ENCODE measurements at places on chromosomes 6 and 20.

GRCh38 chr20:24453869-24454268 is 15.6 kb upstream of the SYNDIG1 start:
- no peak for DNase-seq

DNA sequence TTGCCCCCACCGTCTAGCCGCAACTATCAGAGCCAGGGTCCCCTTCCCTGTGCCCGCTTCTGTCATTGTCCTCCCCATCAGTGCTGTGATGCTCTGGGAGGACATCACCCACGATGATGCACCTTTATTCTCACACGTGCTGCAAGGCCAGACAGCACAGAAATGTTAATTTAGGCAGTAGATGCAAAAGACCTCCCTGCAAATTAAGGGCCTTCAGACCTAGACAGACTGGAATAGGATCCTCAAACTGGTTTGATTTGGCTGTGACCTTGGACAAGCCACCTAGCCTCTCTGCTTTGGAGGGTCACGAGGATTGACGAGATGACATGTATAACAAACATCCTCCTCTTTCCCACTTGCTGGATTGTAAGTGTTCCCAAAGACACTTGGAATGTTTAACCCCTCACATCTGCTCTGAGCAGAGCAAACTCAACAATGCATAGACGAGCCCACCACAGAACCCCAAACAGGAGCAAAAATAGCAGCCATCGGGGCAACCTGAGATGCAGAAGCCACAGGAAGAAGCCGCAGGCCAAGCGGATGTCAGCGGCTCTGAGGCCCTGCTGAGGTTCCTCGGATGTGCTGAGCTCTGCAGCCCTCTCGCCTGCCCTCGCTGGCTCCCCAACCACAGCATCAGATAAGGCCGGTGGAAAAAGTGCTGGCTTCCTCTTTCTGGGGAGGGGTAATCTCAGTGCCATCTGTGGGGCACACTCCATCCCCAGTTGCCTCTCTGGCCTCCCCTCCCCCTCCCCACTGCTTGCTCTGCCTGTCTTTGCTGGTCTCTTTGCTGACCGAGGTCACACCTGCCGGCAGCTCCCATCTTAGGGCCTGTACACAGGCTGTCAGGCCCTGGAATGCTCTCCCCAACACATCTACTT is 35.3 kb downstream of the TOX2 start:
- no peak for DNase-seq

DNA sequence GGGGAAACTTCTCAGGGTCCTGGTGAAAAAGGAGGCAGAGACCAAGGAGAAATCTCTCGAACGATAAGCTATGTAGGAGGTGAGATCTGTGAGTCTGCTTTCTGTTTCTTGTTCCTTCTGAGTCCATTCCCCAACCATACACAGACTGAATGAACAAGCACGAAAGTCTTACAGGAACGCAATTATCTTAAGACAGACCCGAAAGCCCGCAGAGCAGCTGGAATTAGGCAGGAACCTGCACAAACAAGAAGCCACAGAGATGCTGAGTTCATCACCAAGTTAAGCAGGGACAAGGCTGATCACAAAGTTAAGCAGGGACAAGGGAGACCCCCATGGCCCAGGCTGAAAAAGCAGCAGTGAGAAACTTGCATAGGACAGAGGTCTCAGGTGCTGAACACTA is 21.4 kb upstream of the NELFCD start:
- DNase-seq: no peak

- no peak for DNase-seq
Measured at GRCh38 chr6:140824595-140824994, 1308.1 kb upstream of the GJE1 start.

DNA sequence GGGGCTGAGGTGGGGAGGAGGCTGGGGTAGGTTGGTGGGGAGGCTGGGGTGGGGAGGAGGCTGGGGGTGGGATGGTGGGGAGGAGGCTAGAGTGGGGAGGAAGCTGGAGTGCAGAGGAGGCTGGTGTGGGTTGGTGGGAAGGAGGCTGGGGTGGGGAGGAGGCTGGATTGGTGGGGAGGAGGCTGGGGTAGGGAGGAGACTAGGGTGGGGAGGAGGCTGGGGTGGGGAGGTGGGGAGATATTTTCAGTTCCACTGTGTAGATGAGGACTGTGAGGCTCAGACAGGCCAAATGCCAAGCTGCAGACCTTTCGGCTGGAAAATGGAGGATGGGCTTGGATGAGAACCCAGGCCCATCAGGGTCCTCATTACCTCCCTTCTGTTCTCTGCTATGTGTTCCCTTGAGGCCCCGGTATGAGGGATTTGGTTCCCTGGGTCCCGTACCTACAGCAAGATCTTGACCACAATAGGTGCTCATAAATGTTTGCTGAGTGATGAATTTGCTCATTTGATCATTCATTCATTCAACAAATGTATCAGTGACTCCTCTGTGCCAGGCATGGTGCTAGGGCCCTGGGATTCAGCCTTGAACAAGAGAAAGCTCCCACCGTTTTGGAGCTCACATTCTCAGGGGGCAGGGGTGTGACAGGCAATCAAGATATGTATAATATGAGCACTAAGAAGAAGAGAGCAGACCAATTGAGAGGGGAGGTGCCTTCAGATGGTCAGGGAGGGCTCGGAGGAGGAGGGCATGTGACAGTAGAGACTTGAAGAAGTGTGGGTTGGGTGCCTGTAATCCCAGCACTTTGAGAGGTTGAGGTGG is 36.1 kb upstream of the NOL4L start:
- DNase-seq: no peak

- no peak for DNase-seq
Measured at GRCh38 chr6:19734519-19734918, 102.7 kb upstream of the ID4 start.

DNA sequence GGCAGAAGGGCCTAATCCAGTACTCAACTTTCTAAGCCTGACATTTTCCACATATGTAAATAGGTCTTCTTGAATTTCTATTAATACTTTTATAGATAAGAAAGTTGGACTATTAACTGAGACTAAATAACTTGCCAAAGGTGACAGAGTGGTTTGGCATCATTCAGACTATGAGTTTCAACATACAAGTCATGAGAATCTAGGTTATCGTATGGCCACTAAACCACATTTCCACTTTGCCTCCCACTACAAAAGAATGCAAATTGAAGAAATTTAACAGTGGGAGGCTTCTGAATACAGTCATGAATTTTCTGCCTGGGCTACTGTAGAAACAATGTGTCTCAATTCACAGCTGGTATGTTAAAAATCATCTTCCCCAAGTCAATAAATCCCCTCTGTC is 531.0 kb upstream of the AGPAT4 start:
- DNase-seq: no peak

DNA sequence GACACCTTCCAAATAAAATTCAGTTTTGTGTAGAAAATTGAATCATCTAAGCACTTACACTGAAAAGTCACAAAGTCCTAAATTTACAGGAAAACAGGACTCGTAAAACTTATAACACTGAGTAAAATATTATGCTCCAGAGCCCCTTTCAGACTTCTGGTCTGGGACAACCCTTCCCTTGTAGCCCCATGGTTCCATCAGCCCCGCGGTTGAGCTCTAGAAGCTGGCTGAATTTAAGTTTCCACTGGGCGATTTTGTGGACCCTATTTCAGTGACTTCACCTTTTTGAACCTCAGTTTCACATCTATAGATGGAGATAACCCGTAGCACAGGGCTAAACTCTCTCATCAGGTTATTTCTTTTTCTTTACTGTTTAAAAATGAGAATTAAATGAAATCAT is 117.7 kb upstream of the BACH2 start:
- no peak for DNase-seq

GRCh38 chr20:12598894-12599293 is 409.9 kb upstream of the SPTLC3 start:
- no peak for DNase-seq

- no peak for DNase-seq
Measured at GRCh38 chr20:45776931-45777330, 14.8 kb downstream of the WFDC3 start.

GRCh38 chr6:155832596-155832995 is 377.0 kb upstream of the NOX3 start:
- no peak for DNase-seq

DNA sequence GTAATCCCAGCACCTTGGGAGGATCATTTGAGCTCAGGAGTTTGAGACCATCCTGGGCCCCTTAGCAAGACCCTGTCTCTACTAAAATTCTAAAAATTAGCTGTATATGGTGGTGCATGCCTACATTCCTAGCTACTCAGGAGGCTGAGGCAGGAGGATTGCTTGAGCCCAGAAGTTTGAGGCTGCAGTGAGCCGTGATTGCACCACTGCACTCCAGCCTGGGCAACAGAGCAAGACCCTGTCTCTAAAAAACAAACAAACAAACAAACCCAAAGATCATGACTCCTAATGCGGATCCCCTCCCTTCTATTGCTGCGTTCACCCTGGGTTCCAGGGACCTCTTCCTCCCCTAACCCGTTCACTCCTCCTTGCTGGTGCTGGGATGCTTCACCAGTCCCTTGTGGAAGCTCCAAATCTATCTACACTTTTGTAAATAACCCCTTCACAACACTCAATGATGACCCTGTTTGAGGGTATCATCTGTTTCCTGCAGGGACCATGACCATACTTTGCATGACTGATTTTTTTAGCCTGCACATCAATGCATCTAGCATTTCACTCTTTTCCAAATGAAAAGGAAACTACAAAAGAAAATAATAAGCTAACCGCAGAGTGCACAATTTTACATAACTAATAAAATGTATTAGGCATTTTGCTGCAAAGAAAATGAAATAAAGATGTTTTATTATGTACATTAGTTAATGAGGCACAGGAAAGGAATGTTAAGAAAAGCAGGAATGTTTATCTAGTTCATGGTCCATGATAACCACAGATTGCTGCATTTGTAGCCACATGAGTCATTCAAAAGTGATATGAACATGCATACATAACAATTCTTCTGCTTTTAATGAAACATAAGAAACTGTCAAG is 30.5 kb upstream of the IPCEF1 start:
- DNase-seq: no peak

DNA sequence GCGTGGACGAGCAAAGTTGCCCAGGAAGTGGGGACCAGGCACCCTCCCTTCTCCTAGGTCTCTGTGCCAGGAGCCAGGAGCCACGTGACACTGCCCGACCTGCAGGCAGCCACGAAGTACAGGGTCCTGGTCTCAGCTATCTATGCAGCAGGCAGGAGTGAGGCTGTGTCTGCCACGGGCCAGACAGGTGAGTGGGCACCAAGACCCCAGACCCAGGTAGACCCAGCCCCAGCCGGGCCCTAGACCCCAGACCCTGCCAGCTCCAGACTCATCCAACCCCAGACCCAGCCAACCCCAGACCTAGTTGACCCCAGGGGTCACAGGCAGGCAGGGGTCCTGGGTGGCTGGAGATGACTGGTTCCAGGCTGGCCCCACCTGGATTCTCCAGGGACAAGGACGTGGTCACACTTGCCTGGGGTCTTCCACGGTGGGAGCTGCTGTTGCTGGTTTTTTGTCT is 21.1 kb downstream of the COL20A1 start:
- DNase-seq: no peak

DNA sequence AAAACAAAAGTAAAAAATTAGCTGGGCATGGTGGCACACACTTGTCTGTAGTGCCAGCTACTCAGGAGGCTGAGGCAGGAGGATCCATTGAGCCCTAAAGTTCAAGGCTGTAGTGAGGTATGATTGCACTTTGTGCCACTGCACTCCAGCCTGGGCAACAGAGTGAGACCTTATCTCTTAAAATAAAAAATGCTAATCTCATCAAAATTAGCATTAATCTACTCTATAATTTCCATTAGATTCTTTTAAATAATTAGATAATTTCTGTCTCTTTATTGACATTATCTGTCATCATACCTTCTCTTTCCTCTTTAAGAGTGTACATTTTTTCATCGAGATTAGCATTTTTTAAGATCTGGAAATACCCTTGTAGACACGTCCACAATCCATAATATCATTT is 48.0 kb downstream of the PHACTR3 start:
- DNase-seq: no peak

DNA sequence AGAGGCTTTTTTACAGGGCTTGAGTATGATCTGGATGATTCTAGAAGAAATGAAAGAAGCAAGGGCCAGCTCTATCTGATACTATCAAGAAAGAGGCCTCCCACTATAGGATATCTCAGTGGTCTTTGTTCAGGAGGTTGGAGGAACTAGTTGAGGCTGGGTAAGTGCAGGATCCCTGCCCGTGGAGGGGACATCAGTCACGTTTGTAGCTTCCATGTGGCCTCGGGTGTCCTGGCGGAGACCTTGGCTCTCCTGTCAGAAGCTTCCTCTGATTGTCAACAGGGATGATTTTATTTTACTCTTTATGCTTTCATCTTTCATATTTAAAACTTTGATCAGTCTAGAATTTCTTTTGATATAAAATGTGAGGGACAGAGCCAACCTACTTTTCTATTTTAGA is 86.6 kb downstream of the PHACTR3 start:
- DNase-seq: no peak

- no peak for DNase-seq
Measured at GRCh38 chr6:63236398-63236817, 25.1 kb downstream of the FKBP1C start.

DNA sequence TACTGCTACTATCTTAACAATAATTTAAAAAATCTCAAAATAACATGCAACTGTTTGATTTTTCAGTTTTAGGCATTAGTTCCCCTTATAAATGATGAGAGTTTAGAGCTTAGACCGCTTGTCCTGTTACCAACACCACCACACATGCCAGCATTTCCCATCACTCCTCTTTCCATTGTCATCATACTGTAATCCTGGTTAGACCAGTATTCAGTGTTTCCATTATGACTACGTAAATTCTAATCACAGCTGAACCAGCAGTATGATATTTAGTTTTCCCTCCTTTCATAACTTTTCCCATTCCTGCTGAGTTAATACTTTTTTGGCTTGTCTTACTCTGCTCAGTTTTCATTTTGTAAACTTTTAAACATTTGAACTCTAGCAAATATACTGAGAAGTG is 12.2 kb upstream of the TBC1D20 start:
- no peak for DNase-seq

- DNase-seq: no peak
Measured at GRCh38 chr6:32112431-32112980, 3.4 kb upstream of the TNXB start.

- peak; percentile 27 for DNase-seq
Measured at GRCh38 chr6:99521633-99522151, 6.5 kb upstream of the USP45 start.

- no peak for DNase-seq
Measured at GRCh38 chr6:162974685-162975084, 246.9 kb downstream of the PACRG start.

DNA sequence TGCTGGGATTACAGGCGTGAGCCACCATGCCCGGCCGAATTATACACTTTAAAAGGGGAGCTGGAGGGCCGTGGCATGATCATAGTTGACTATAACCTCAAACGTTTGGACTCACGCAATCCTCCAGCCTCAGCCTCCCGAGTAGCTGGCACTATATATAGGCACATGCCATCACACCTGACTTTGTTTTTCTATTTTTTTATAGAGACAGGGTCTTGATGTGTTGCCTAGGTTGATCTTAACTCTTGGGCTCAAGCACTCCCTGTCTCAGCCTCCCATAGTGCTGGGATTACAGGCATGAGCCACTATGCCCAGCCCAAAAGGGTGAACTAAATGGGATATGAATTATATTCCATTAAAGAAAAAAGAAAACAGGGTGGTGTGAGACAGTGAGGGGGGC is 7.8 kb downstream of the PTGIS start:
- DNase-seq: no peak

GRCh38 chr6:33659986-33660385 is 38.9 kb downstream of the ITPR3 start:
- DNase-seq: no peak

Measured in ovary (tissue), 10 donors.